ENCODE measurements at places on chromosomes 6 and 20.

- DNase-seq = no peak
Measured at GRCh38 chr6:148565930-148566663, 180.7 kb upstream of the UST start.

- DNase-seq = no peak
Measured at GRCh38 chr20:20235681-20236080, 132.2 kb upstream of the INSM1 start.

GRCh38 chr20:22584522-22584921 lies at the start of gene FOXA2:
TSS of gene FOXA2 (minus strand) at chr20:22584572. CDS start at chr20:22584278, 294 bp downstream.
- DNase-seq = no peak

DNA sequence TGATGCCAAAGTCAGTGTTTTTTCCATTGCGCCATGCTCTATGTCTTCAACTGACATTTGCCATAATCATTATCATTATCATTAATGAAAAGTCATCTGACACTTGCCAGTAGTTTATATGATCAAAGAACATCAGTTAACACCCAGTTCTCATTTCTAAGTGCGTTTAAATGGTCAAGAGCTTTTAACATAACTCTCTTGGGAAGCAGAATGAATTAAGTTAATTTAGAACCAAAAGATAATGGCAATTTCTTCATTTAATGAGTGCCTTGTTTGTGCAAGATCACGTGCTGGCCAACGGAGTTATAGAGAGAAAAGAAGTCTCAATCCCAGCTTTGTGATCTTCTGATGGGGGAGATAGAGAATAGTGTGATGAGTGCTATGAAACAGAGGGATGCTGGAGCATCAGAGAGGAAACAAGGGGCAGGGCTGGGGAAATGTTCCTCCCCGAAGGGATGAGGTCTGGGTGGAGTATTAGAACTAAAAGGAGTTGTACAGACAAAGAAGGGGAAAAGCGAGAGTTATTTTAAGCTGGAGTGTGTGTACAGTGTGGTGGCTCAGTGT lies 20.3 kb downstream of the ANKS1A start:
- no peak for DNase-seq

DNA sequence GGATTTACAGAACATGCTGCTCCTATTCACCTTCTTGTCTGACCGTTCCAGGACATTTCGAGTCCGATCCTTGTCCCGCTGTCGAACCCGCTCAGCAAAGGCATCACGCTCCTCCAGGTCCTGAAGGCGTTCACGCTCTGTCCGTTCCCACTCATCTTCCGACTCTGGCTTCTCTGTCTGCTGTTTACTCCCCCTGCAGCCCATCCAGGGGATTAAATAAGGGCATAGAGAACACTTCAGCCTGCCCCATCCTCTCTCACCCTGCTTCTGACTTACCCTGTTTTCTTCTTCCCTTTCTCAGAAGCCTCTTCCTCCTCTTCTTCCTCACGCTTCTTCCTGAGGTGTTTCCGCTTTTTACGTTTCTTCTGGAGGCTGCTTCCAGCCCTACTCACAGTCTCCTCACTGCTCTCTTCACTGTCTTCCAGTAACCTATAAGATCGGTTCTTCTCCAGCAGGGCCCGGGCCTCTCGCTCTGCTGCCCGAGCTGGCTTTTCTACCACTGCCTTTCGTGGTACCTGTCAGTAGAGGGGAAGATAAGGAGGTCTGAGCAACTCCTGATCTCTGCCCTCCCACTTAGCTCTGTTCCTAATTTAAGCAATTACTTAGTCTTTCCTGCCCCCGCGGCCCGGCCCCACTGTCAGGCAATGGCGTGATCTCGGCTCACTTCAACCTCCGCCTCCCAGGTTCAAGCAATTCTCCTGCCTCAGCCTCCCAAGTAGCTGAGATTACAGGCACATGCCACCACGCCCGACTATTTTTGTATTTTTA lies 1.9 kb downstream of the DHX16 start:
- no peak for DNase-seq

DNA sequence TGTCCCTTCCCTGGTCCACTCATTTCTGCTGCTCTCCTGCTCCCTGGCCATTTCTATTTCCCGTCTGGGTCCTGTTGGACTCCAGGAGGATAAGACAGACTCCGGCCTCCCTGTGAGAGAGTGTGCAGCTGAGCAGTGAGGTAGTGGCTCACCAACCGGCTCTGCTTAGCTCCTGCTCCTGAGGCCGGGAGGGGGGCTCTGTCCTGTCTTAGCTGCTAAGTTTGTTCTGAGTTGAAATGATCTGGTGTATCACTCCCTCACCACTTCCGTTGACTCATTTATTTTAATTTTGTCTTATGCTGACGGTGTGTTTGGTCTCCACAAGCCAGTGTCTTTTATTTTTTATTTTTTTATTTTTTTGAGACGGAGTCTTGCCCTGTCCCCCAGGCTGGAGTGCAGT lies 148.5 kb upstream of the PDE10A start:
- no peak for DNase-seq

- no peak for DNase-seq
Measured at GRCh38 chr20:8874437-8874836, 194.4 kb upstream of the PLCB4 start.

- DNase-seq = no peak
Measured at GRCh38 chr6:135173242-135173988, 7.7 kb upstream of the MYB start.

DNA sequence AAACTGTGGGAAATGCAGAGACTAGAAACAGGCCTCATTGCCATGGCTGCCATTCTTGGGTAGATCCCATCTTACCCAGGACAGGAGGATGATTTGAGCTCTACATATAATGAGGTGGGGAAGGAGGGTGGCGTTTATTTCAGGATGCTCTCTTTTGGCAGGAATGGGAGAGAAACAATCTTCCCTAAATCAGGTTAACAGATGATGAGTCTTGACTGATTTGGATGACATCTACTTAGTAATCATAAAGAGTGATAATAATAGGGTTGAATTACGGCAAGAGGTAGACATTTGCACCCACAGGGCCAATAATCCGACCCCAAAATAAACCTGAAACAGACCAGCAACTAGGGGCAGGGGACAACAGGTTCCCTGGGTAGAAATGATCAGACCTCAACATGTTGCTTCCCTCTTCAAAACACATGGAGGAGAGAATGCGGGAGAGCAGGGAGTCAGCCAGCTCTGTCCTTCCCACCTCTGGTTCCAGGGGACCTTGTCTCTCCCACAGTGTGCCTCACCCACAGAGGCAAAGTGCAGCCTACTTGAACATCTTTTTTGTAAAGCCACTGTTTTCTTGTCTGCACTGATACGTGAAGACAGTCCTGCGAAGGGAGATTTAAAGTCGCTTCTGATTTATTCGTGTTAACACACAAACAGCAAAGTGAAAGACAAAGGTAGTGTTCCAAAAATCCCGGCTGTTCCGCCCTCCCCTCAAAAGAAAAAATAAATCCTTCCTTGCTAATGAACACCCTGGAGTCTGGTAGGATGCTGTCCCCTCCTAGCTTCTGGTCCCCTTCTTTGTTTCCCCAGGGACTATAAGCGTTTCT lies 3.9 kb downstream of the FOXQ1 start:
- no peak for DNase-seq

DNA sequence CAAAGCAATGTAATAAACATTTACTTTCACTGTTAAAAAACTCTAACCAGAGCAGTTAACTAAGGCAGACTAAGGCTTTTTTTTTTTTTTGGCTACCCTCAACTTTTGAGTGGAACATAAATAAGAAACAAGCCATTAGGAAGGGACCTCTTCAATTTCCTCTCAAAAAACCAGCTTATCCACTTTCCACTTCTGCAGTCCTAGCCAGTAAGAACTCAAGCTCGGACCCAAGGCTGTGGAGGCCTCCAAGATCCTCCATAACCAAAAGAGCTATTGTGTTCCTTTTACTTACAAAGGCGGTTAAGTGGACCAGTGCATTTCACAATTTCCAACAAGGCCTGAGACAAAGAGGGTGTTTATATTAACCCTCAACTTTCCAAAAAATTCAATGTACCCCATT lies 5.3 kb downstream of the KCNK5 start:
- DNase-seq = no peak

DNA sequence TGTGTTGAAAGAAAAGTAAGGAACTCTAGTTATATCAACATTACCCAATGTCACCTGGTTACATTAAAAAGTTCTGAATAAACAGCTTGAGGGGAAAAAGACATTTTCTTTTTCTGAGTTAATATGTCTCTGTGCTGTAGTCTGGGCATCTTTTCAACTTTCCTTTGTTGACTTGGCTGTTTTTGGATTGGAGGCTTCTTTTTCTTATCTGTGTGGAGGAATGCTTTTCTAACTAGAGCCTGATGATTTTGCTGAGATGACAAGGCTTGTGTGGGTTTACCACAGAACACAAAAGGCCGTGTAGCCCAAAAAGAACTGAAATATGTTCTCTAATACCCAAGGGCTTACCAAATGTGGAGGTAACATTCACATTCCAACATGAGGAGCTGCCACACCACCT lies 161.8 kb downstream of the KCNQ5 start:
- DNase-seq = no peak

DNA sequence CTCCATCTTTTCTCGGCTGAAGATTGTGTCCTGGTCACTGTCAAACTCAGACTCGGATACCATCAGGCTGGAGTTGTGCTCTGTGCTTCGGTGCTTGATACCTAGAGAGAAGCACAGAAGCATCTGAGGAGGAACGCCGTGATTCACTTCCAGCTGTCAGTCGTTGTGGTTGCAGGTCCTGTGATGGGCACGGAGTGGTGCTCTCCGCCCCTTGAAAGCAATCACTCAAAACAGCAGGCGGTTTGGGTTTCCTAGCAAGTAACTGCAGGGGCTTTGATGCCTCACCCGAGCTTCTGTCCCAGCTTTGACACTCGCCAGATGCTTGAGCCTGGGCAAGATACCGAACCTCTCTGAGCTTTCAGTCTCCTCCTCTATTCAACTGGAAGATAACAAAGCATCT lies 52.5 kb downstream of the ALDH5A1 start:
- peak; percentile 37 for DNase-seq

DNA sequence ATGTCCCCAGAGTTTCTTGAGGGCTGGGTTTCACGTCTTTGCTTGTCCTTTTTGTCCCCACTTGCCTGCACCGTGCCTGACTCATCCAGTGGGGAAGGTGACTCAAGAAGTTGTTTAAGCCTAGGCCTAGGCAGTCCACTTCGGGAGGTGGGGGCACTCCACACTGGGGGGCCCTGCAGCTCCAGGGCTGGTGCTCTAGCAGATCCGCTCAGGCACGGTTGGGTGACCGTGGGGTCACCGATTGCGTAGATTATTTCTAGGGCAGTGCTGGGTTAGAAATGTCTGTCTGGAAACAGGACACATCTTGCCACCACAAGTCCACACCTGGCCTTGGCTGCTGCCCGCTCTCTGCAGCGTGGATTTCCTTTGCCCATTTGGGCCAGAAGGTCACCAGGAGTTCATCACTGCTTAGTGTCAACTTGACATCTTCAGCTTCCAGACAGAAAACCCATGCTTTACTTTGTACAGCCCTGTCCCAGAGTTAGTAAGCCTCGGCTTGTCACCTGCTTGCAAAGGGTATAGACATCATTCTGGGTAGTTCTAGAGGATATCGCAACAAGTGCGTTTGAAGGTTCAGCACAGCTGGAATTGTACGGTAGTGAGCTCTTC lies 13.6 kb upstream of the C20orf144 start:
- DNase-seq = no peak

DNA sequence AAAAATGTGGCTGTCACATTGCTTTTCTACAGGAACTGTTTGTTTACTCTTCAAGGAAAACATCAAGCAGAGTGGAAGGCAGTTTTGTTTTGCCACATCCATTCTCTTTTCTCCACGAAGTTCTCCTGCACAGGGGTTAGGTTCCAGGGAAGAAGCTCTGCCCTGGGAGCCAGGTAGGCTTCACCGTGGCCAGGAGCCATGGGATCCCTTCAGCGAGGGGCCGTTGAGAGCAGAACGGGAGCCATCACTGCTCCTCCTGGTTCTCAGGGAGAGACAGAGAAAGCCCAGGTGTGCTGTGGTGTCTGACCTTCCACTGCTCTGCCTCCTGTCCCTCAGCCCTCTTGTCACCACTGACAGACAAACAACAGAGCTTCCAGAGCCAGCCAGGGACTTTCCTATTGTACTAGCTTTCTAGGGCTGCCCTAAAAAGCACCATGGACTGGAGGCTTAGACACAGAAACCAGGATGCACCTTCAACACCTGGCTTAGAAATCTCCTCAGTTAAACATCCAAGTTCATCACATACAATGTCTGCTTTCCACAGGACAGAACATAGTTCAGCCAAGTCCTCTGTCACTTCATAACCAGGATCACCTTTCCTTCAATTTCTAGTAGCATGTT lies 75.6 kb upstream of the SLC22A23 start:
- DNase-seq = no peak

DNA sequence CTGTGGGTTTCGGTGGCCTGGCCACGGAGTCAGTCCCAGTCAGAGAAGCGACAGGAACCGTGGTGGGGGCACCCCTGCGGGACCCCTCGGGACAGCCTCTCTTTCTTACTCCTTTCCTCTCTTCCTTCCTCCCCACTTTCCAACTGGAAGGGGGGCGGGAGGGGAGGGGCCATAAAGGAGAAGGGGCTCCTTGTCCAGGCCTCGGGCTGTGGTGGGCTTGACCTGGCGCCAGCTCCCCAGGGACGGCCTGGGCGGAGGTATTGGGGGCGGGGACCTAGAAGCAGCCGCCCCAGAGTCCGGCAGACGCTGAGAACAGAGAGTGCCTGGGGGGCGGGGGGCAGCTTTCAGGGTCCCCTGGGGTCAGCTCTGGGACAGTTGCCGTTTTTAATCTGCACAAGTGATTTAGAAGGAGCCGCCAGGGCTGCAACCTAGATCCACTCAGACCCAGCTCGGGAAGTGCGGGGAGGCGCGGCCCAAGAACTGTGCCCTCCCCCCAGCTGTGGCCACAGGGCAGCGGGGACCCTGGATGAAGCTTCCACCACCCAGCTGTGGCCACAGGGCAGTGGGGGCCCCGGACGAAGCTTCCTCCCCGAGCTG lies 6.4 kb upstream of the ABHD16B start:
- no peak for DNase-seq

DNA sequence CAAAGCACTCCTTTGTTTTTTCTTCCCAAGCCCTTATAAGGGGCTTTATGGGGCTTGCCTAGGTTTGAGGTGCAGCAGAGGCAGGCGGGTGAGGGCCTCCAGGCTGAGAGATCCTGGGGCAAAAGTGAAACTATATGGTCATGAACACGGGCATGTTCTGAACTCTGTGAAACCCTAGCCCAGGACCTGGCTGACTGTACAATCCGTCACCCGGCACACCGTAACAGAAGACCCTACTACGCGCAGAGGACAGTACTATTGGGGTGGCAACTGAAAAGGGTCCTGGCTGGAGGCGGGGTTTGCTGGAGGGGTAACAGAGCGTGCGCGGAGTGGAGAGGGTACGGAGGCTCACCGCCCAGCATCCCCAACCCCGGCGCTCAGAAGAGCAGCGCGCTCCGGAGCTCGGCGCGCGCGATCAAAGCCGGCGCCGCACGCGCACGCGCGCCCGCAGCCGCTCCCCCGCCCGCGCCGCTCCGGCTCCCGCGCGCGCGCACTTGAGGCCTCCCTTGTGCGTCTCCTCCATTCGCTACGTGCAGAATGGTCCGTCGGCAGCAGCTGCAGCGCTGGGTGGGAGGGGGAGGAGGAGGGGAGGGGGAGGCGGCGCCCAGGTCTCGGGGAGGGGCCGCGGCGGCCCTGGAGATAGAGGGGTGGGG lies 54.2 kb downstream of the MRPL14 start:
- DNase-seq = peak; percentile 75

GRCh38 chr20:36355469-36356171 lies 49.5 kb downstream of the DLGAP4 start:
- no peak for DNase-seq

GRCh38 chr20:25364180-25364788 lies 26.4 kb downstream of the ABHD12 start:
- DNase-seq = no peak

- DNase-seq = no peak
Measured at GRCh38 chr6:23137611-23138010, 568.2 kb downstream of the HDGFL1 start.

GRCh38 chr6:169664227-169664626 lies 37.6 kb downstream of the WDR27 start:
- no peak for DNase-seq

- no peak for DNase-seq
Measured at GRCh38 chr20:44414346-44414714, 58.8 kb downstream of the HNF4A start.

Data from T-helper 1 cell (primary cell).